ENCODE measurements at places on chromosomes 1 and 21.

DNA sequence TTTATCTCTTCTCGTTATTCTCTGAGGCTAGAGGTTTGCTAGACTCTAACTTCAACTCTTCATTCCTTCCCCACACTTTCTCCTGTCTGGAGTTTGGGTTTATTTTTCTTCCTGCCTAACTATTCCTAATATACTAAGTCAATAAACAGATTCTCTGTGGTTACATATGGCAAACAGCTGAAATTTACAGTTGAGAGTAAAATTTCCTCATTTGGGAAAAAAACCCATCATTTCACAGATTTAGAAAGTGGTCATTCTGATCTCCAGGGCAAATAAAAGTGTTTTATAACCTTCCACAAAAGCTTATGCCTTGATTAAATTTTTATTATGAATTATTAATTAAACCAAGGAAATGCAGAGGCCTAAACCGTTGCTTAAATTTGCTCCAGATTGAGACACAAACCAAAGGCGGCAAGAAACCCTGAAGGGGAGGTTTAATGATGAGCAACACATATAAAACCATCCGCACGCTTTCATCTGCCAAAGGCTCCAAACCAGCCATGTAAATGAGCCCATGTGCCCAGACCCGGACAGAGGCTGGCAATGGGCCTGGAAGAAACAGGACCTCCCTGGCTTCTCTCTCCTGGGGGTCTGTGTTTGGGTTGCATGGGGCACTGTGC, 201.7 kb upstream of the LMO4 start:
- no peak for DNase-seq

GRCh38 chr1:214451596-214451995, 99.8 kb downstream of the PTPN14 start:
- no peak for DNase-seq

GRCh38 chr21:32279377-32279680, 480 bp upstream of the MIS18A start:
- no peak for DNase-seq

- DNase-seq, result no peak
These were observed 27.0 kb upstream of the ZFP69B start for GRCh38 chr1:40423264-40423642.

DNA sequence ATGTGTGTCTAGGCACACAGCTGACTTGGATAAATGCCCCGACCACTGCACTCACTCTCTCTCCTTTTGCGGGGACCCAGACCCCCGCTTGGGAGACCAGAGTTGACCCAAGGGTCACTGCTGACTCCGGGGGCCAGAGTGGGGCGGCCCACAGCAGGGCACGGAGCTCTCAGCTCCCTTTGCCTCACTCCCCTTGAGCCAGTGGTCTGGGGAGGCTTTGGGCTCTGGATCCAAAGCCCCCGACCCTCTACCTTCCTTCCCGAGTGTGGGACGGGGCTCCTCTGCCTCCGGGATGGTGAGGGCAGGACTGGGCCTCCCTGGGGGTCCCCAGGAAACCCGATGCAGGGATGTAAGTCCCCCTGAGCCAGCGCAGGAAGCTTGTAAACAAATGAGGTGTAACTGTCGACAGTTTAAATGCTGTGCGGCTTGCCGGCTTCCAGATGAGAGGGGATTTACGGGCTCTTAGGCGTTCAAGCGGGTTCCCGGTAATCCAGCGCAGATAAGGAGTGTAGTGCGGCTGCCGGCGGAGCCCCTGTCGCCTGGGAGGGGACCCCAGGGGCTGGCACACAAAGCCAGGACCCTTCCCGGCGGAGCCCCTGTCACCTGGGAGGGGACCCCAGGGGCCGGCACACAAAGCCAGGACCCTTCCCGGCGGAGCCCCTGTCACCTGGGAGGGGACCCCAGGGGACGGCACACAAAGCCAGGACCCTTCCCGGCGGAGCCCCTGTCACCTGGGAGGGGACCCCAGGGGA, 7.4 kb downstream of the ACTRT2 start:
- no peak for DNase-seq

GRCh38 chr1:203338335-203339036, 12.4 kb downstream of the FMOD start:
- DNase-seq, result peak; percentile 75

- no peak for DNase-seq
These were observed 101.3 kb downstream of the CRYAA start for GRCh38 chr21:43269957-43270705.
